ENCODE measurements at places on chromosomes 4 and X.

DNA sequence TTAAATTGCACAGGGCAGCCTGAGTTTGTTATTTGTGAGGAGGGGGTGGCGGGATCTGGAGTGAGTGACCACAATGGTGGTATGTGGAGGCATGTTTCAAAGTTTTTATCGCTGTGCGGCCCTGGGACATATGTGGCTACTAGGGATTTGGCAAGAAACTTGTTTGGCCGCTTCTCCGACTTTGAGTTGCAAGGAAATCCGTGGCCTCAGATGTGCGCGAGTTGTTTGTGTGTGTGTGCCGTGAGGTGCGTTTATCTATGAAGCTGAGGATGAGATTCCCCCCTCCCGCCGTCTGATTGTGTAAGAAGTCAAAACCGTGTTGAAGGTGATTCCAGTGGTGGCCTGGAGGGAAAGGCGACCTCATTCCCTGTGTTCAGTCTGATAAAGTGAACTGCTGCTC lies 1.4 kb downstream of the JADE3 start:
- no peak for DNase-seq

- peak; percentile 60 for DNase-seq
Observed at GRCh38 chrX:10199212-10199611, 42.4 kb downstream of the CLCN4 start.

DNA sequence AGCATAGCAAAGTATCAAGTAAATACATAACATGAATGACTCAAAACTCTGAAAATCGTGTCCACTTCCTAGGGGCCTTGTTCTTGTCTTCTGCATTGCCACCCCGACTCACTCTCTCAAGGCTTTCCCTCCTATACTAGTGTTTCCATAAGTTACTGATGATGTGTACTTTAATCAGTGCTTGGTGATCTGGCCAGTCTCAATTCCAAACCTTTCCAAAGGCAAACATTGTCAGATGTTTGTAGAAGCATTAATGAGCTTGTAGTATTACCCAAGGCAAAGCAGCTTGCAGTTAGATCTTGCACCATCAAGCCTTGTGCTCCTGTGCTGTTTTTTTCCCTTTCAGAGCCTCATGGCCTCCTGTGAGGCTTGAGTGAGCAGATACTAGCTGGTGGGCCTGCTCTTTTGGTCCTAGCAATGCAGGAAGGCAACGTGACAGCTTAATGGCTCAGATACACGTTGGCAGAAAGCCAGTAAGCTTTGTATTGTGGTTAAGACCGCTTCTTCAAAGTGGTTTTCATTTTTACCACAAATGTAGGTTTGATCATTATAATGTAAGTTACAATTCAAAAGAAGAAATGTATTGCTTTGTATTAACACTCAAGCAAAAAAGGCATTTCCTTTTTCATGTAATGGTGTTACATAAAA lies 51.8 kb downstream of the RBPJ start:
- no peak for DNase-seq

- peak; percentile 33 for DNase-seq
Observed at GRCh38 chr4:103008875-103009729, 10.4 kb downstream of the SLC9B1 start.

DNA sequence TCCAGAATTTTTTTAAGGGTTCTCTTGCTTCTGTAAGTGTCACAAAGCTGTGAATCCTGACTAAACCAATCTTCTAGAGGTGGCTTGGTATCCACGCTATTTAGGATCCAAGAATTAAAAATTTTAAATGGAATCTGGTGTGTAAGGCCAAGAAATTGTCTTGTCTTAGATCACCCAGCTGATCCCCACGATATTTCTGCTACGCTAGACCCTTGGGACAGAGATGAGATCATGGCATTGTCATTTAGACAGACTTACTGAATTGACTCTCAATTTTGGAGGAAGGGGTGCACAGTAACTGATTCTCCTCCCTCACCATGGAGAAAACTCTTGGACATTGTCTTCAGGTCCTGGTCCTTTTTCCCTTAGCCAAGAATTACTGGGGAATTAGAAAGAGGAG lies 5.7 kb downstream of the GPRIN3 start:
- no peak for DNase-seq

- no peak for DNase-seq
Observed at GRCh38 chr4:15234856-15235126, 193.0 kb upstream of the C1QTNF7 start.

- peak; percentile 29 for DNase-seq
Observed at GRCh38 chr4:26786916-26787315, 73.7 kb upstream of the STIM2 start.

- no peak for DNase-seq
Observed at GRCh38 chr4:162938738-162939485, 227.8 kb downstream of the NAF1 start.

GRCh38 chrX:49037883-49038475 lies 5.2 kb downstream of the TFE3 start:
- no peak for DNase-seq

DNA sequence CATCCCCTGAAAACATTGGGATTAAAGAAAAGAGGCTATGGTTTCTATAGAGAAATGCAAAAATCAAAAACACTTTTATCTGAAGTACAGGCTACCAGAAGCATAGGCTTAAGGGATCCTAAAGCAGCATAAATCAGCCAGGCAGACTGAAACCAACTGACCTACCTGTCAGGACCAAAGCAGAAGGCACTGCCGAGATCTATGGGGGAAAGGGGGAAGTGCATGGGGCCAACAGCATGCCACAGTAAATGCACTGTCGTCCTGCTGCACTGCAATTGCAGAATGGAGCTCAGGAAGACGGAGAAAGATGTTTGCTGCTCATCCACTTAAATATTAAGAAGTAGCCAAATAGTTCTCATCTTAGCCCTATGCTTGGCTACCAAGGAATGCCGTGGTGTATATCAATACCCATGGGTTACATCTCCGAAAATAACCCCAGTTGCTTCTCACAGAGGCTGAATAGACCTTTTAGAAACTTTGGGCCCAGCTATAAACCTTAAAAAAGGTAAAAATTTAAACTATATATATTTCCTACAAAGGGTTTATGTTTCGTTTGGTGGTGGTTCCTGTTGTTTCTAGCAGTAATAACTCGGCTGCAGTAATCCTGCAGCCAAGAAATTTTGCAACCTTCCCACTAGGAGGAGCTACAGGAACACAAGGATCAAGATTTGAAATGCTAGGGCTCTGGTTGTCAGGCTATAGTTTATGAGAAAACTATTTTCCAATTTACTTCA lies 312.2 kb upstream of the DIAPH2 start:
- DNase-seq, result no peak

DNA sequence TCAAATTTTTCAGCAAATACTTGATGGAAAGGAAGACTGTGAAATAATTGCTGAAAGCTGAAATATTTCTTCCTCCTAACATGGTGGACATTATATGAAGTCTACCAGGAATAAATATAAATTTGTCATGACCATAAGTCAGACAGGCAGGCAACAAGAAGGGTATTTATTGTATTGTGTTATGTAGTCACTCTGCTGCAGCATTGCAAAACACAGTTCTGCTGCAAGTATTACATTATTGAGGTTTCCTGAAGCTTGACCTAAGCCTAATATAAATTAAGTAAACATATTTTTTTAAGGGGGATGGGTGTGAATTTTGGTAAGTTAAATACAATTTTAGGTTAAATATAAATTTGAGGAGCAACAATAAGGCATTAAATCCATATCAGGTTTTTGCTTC lies 60.2 kb upstream of the MAOA start:
- DNase-seq, result no peak

DNA sequence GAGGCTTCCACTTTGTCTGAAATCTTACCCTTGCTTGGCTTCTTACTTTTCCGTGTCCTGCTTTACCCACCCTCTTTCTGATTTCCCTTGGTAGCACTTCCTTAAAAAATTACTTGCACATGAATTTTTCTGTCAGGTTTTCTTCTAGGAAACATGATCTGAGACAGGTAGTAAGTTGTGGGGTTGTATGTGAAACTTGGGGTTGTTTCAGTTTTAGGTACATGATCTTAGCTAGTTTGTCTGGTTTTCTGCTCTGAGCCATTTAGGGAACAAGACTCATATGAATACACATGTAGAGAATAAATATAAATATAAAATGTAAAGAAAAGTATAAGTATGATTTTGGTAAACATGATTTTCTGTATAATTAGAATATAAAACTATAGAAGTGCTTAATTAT lies 17.4 kb upstream of the ARMCX2 start:
- DNase-seq, result no peak

DNA sequence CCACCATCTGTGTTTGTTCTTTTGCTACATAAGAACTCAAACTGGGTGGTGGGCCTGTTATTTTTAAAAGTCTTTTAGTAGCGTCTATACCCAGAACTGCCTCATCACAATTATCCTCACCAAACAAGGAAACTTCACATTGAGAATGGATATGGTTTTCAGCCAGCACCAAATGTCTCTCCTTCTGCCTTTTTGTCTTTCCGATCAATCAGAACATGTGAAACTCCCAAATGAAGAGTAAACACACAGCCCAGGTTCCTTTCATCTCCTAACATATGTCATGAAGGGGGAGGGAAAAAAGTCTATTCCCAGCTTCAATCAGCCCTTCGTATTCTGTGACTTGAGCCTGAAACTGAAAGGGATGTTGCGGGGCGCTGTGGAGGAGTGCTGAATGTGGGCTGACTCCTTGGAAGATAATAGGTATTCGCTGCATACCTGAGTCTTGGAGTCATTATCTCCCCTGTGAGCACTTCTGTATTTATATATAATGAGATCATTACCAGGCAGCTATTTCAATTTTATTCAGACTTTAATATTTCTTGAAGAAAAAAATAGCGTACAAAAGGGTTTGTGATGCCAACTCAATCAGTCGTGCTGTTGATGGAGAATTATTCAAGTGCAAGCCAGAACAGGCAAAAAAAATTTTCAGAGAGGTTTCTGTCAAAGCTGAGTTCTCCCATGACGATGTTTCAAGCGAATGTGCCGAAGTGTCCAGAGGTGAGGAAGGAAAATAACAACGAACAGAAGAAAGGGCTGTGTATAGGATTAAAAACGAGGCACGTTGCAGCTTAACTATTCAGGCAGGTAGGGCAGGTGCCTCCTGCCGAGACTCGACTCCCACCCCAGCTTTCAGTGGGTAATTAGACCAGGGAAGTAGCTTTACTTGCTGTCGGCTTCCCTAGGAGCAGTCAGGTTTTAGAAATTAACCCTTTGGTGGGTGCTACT lies 163.9 kb upstream of the NOCT start:
- DNase-seq, result no peak

DNA sequence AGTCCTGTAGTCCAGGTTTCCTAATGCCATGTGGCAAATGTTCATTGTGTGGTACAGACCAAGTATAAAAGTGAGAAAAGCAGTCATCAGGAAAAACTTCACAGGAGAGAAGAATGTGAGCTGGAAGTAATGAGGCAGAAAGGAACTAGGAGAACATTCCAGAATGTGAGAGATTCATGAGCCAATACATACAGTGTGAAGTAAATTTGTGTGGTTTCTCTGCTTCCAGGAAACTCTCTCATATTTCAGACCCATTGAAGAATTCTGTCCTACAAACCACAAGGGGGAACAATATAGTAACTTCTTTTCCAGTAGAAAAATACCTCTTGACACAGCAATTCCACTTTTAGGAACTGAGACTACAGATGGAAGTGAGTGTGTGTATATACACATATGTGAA lies 136.5 kb downstream of the RNF150 start:
- DNase-seq, result no peak

DNA sequence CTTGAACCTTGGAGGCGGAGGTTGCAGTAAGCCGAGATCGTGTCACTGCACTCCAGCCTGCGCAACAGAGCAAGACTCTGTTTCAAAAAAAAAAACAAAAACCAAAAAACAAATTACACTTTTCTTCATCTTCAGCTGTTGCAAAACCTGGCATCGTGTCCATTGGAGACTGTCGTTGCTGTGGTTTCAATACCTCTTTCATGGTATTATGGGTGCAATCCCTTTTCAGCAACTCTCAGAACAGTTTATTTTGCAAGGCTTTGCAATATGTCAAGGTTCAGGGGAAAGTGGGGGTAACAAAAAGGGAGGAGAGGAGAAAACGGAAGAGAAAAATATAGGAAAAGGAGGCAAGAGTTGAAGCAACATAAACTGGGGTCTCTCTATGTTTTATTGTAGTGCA lies 40.8 kb downstream of the ARSD start:
- DNase-seq, result no peak

- DNase-seq, result no peak
Observed at GRCh38 chrX:103520386-103520785, 1.1 kb upstream of the RAB40A start.

GRCh38 chr4:105909787-105910281 lies 14.6 kb downstream of the NPNT start:
- DNase-seq, result no peak

DNA sequence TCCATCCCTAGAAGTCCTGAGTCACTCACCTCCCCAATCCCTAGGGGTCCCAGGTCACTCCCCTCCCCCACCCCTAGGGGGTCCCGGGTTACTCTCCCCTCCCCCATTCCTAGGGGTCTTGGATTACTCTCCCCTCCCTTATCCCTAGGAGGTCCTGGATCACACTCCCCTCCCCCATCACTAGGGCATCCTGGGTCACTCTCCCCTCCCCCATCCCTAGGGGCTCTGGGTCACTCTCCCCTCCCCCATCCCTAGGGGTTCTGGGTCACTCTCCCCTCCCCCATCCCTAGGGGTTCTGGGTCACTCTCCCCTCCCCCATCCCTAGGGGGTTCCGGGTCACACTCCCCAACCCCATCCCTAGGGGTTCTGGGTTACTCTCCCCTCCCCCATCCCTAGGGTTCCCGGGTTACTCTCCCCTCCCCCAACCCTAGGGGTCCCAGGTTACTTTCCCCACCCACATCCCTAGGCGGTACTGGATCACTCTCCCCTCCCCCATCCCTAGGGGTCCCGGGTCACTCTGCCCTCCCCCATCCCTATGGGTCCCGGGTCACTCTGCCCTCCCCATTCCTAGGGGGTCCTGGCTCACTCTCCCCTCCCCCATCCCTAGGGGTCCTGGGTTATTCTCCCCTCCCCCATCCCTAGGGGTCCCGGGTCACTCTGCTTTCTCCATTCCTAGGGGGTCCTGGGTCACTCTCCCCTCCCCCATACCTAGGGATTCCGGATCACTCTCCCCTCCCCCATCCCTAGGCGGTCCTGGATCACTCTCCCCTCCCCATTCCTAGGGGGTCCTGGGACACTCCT lies 2.1 kb downstream of the ASMTL start:
- DNase-seq, result no peak

DNA sequence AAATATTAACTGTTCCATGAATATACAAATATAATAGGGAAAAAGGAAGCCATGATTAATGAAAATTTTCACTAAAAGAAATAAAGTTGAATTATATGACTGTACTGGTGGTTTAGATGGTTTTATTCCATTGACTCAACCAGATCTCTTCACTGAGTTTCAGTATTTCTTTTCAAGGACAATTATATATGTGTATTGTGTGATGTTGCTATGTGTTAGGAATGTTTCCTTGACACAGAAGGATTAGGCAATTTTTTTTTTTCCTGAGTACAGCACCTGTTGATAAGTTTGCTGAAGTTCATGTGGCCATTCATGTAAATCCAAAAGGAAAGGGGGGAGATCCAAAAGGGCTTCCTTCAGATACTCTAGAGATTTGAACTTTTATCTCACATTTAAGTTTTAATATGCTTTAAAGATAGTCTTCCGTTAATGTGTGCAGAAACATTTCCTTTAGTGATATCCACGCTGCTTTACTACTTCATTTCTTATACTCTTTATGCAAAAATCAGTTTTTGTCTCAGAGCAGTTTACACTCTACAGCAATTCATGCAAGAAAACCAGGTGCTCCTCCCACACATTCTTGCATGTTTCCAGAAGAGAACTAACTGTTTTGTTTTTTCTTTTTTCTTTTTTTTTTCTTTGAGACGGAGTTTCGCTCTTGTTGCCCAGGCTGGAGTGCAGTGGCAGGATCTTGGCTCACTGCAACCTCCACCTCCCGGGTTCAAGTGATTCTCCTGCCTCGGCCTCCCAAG lies 249.1 kb downstream of the RPA4 start:
- DNase-seq, result no peak
